Activated T-cell treated with anti-CD3 and anti-CD28 coated beads, Interleukin-2, amount 50 U/mL, for 72 hours (primary cell): ENCODE measurements at places on chromosomes 2 and 18.

- DNase-seq = no peak
Observed at GRCh38 chr2:6914828-6915227, 2.4 kb upstream of the RNF144A start.

DNA sequence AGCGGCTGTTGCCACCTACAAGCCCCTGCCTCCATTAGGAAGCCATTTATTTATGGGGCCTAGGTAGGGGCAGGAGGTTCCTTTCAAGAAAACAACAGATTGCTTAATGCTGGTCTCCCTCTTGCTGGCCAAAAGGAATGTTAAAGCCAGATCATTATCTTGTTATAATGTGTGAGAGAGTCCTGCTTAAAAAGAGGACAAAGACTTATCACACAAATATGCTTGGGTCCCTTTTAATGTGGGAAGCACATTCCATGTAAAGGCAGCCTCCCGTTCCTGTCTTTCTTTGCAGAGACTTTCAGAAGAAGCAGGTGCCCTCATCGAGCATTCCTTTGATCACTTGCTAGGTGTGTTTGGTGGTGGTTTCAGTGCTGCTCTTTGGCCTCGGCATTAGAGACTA, 76.4 kb downstream of the AGAP1 start:
- DNase-seq = no peak

- peak; percentile 46 for DNase-seq
Observed at GRCh38 chr18:3594760-3595368, 144.9 kb downstream of the TGIF1 start.

- DNase-seq = no peak
Observed at GRCh38 chr2:18926631-18927524, 337.5 kb upstream of the NT5C1B start.

- DNase-seq = no peak
Observed at GRCh38 chr2:196421880-196422279, 217.6 kb upstream of the CCDC150 start.

GRCh38 chr2:27683390-27684071, 19.8 kb downstream of the SLC4A1AP start:
- DNase-seq = peak; percentile 91

DNA sequence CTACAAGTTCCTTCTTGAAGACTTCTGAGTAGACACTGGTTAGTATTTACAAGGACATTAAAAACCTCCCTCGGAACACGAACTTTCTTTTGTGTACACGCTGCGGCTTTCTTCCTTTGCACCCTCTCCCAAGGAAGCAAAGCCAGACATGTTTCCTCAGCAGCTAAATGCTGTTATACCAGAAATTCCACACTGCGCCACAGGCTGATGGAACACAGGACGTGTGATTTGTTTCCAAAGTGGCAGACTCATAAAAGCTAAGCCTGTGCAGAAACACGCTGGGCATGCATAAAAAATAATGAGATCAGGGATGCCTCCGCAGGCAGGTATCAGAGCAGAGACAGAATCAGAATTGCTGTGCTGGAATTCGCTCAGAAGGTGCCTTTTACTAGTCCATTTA, 73.0 kb upstream of the RGPD5 start:
- DNase-seq = no peak
